Right renal pelvis (tissue), 4 donors: ENCODE measurements at places on chromosomes 1 and 21.

DNA sequence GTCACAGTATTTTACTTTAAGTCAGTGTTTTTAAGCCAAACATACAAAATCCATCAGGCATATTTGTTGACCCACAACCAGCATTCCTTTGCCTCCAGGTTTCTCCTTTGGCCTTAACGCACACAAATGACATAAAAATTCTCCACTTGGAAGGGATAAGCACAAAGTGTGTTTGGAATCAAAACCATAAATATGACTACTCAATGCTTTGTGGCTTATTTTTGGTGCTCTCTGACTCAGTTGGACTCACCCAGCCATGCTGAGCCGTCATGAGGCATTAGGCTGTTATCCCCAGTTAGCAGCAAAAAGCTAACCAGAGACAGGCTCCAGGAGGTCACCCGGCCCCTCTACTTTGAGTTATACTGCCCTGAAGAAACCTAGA is 948 bp downstream of the PRUNE1 start:
- no peak for DNase-seq

DNA sequence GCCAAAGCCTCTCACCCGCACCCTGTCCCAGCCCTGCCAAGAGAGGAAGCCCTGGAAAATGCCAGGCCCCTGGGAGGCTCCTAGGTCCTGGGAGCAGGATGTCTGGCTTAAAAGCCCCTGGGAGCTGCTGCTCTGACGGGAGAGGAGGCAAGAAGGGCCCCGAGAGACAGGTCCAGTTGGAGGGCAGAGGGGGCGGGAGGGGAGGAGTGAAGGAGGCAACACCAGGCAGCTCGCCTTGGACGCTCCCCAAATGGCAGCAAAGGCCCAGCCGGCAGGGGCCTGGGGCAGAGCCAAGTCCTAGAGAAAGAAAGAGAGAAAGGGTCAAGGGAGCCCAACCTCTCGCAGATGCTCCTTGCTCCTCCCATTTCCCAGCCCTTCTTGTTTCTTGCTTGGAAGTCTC is 6.8 kb downstream of the ETV3L start:
- DNase-seq = no peak

DNA sequence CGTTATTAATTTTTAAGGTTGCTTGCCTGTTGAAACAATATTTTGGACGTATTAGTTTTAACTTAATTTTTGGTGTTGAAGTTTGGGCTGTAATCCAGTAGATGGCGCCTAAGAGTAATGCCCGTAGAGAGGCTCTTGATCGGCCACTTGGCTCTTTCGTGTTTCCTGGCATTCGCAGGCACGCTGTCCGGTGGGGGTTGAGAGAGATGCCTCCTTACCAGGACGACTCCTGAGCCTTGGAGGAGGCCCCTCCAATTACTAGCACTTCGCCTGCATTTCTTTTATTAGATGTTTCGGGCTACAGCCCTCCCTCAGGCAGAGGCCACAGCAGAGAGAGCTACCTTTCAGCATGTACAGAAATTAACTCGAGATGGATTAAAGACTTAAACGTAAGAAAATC is 12.0 kb downstream of the OR2M4 start:
- DNase-seq = peak; percentile 2

- no peak for DNase-seq
Measured at GRCh38 chr21:35909456-35910223, 150.7 kb downstream of the SETD4 start.

GRCh38 chr1:115299266-115299665 is 38.8 kb downstream of the NGF start:
- DNase-seq = no peak

DNA sequence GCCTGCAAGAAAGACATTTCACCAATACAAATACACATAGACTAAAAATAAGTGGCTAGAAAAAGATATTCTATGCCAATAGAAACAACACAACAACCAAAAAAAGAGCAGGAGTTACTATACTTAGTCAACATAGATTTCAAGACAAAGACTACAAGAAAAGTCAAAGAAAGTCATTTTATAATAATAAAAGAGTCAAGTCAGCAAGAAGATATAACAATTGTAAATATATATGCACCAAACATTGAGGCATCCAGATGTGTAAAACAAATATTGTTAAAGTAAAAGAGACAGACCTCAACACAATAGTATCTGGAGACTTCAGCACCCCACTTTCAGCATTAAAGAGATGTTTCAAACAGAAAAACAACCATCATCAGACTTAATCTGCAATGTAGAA is 104.6 kb downstream of the AMY1C start:
- DNase-seq = no peak

- no peak for DNase-seq
Measured at GRCh38 chr21:38850277-38850951, 44.7 kb downstream of the ETS2 start.

- DNase-seq = no peak
Measured at GRCh38 chr1:41408691-41409090, 47.5 kb downstream of the FOXO6 start.

- no peak for DNase-seq
Measured at GRCh38 chr1:9086796-9087195, 17.4 kb upstream of the SLC2A5 start.

- no peak for DNase-seq
Measured at GRCh38 chr1:208254862-208255261, 10.7 kb upstream of the PLXNA2 start.

DNA sequence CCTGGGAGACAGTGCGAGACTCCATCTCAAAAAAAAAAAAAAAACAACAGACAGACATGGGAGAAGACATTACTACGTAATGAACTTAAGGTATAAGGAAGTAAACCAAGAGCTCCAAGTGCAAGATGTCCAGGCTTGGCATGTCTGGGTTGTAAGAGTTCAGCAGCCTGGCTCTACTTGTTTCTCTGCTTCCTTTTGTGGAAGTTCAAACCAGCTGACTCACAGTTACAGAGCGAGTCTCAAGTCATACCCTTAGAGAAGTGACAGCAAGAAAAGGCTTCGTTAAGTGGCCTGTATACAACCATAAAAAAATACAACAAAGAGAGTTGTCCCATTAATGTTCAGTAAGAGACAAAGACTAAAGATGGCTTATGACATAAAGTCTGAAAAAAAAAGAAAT is 1.3 kb downstream of the RIT1 start:
- DNase-seq = no peak

DNA sequence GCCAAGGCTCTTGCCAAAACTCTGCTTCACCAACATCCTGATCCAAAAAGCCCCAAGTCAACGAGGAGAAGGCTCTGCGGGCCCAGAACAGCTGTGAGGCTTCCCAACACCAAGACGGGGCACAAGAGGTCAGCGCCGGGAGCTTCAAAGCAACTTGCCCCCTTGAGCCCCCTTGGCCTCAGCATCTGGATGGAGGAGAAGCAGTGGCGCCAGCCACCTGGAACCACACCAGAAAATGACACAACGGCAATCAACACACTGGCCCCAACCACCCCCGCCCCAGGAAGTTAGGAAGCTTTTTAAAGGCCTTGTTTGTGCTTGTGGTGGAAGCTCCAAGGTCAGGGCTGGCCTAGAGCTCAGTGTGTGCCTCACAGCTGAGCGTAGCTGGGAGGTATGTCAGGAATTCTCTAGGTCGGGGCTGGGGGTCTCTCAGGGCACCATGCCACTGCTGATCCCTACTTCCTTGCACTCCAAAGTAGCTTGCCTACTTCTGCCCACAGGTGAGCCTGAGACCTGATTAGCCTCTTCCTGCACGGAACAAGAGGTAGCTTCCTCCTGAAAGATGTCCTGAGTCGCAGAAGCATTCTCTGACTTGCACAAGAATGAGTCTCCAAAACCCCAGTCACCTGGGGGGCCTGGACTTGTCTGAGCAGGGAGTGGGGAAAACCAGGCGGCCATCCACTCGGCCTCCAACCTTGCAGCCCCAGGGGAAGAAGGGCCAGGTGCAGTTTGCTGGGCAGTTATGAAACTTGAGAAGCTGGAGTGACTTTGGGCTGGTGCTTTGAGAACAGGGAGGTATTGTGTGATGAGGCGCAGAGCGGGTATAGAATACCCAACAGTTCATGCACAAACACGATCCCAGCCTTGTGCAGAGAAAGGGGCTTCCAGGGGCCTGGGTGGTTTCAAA is 9.7 kb upstream of the SRP9 start:
- DNase-seq = no peak

- DNase-seq = no peak
Measured at GRCh38 chr1:201138311-201138840, 11.4 kb upstream of the ASCL5 start.

GRCh38 chr1:84959294-84959693 is 37.6 kb downstream of the MCOLN2 start:
- DNase-seq = no peak

GRCh38 chr1:117017062-117017461 is 15.5 kb downstream of the CD101 start:
- DNase-seq = no peak
